ENCODE measurements at places on chromosomes 7 and 10.

- no peak for DNase-seq
These were observed 42.4 kb downstream of the P4HA1 start for GRCh38 chr10:73054286-73054685.

DNA sequence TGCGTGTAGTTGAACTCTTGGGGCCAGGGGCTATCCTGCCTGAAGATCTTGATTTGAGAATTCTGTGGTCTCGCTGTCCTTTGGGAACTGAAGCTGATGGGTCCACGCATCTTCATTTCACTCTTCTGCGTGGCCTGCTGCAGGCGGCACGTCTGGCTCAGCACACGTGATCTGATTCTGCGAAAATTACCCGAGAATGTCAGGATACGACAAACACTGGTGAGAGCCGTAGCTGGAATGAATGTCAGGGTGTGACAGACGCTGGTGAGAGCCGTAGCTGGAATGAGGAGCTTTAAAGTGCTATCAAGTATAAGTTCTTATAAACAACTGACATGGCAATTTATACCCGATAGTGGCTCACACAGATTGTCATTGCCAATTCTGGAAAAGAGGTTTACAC is 44.6 kb upstream of the CFAP46 start:
- DNase-seq = no peak

DNA sequence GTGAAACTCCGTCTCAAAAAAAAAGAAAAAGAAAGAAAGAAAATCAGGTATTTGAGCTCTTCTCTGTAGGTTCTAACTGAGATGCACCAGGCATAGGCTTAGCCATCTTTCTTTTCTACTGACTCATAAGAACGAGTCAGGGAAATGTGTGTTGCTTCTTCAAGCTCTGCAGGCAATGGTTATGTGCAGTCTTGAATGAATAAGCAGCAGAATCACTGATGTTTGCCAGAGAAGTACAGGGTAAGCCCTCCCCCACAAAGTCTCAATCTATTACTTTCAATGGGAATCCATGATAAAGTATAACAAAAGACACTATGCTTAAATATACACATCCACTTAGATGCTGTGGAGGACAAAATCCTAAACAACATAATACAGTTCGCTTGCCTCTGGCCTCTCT is 239.2 kb downstream of the PARD3 start:
- no peak for DNase-seq

GRCh38 chr10:104323085-104323484 is 15.2 kb downstream of the ITPRIP start:
- DNase-seq = no peak

DNA sequence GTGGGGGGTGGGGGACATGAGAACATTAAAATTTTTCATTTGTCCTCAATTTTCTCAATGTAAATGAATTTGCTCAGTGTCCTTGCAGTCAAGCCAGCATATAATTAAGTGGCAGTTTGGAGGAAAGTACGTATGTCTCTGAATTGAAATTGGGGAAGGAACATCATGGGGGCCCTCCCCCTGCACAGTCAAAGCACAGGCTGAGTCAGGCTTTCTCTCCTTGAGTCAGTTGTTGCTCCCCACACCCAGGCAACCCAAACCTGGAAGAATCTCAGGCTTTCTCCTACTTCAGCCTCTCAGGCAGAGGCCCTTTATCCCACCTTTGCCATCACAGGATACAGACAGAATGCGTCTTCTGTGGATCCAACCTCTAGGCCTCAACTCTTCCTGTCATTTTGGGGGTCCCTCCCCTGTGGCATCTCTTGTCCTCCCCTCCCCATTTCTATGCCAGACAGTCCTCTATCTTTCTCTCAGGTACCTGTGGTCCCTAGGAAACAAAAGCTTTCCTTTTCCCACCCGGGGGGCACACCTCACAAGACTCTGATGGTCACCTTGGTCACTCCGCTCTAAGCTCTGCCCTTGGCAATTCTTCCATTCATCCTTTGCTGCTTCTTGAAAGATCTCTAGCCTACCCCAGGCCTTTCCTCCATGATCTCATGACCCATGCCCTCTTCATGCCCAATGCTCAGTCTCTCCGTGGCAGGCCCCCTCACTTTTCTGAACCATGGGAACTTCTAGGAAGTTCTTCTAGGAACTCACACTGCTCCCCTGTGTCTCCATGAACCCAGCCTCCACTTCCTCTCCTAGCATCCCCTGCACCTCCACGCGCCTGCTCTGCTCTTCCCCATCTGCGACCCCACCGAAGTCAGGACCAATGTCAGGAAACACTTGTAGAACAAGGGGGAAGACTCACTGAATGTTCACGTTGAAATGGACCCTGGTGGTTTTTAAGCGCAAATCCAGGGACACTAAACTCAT is 40.4 kb downstream of the CREB3L2 start:
- peak; percentile 39 for DNase-seq

GRCh38 chr10:6763423-6763822 is 183.3 kb upstream of the PRKCQ start:
- no peak for DNase-seq

GRCh38 chr10:126904818-126905701 is at the start of gene DOCK1:
Gene DOCK1, plus strand, starts transcription at chr10:126905428. Its CDS starts 90 bp downstream, at chr10:126905518.
- DNase-seq = no peak

- DNase-seq = no peak
These were observed 2.9 kb downstream of the KLF6 start for GRCh38 chr10:3782146-3782450.

DNA sequence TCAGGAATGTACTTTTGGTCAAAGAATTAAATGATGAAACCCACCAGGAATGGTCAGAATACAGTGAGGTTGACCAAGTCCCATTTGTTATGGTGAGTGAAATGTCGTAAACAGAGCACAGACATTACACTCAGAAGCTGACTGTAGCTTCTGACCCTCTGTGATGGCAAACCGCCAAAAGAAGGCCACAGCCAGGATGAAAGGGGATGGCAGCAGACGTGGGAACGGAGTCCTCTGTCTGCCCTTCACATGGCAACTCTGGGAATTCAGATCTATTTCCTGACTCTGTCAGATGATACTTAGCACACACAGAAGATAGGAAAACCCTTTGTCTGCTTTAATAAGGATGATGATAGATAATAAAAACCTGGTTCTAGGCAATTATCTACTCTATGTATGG is 757.1 kb downstream of the SORCS3 start:
- DNase-seq = no peak

GRCh38 chr10:55183993-55184392 is 383.0 kb upstream of the PCDH15 start:
- no peak for DNase-seq
